Stimulated activated CD4-positive, alpha-beta T cell treated with anti-CD3 and anti-CD28 coated beads, TNF-alpha, amount 100 ng/mL, for 24 hours (primary cell): ENCODE measurements at places on chromosomes 12 and 14.

DNA sequence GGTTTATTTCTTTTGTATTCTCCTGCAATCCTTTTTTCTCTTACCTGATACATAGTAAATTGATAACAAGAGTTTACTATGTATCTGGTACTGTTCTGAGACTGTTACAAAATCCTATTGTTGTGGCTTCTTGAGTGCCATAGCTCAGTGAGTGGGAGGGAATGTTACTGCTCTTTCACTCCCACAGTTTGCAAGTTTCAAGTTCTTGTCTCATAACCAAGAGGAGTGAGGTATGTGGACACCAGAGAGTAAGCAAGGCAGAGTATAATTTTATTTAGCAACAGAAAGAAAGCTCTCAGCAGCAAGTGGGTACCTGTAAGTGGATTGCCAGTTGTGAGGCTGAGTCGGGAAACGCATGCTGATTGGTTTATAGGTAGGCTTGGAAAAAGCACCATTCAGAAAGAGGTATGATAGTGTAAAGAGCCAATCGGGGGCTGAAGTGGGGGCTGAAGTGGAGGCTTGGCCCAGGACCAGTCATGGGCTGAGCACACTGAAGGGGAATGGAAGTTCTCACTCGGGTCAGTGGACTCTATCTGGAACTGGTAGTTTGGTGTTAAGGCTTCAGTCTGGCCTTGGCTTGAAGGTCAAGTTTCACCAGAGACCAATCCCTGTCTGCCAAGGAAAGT, 850.8 kb downstream of the TMTC2 start:
- no peak for DNase-seq

GRCh38 chr14:20306079-20306423, 300 bp upstream of the TTC5 start:
- DNase-seq, result no peak

DNA sequence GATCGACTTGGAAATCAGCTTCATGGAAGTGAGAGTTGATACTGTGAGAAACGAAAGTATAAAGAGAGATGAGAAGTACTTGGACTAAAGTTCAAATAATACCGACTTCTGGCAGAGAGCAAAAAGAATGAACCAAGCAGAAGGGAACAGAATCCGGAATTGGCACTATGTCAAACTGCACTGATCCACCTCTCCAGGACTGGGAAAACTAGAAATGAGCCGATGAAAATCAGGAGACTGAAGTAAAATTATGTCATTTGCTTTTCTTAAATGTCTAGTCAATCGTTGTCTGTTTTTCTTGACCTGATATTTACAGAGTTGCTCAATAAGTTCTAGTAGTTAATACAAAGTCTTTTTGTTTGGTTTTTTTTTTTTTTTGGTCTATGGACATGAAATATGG, 163.0 kb upstream of the FOXG1 start:
- DNase-seq, result no peak

DNA sequence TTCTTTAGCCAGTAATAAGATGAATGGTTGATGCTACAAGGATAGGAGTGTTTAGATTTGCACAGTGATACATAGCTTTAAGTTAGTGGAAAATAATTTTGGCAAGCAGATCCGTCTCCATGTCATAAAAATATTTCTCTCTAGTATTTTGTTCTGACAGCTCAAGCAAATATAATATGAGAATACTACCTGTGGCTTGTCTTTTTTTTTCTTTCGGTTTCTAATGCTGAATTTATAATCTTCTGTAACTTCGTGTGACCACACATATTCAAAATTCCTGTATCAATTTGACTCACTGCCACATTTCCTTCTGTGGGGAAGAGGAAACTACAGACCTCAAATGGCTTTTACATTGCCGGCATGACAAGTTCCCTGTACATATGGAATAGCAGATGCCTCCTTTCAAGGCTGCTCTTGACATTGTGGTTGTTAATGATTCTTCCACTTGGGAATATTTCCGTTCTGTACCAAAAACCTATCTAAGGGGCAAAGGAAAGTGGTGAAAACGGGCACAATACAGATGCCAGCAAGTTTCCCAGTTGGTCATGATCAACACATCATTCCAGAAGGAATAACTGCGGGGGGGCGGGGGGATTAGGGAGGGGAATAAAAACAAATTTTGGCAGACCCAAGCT, 103.6 kb upstream of the CCDC91 start:
- no peak for DNase-seq

DNA sequence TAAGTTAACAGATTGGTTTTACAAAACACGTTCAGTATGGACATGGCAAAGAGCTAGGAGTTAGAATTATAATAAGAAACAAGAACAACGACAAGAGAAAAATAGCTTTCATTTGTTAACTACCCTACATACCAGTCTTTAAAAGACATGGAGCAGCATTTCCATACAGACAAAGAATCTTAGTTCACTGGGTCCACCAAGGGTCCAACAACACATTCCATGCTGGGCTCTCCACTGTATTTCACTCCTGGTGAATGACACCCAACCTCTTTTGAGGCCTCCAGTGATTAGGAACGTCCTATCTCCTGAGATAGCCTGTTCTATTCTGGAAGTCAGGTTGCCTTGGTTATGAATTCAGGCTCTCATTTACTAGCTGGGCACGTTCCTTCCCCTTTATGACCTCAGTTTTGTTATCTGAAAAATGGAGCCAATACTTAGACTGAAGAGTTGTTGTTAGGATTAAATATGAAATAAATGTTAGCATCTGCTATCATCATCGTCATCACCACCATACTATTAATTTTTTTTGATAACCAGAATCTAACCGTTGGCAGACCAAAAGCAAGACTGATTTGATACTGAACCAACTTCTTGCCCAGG, 37.7 kb downstream of the C12orf75 start:
- DNase-seq, result no peak

DNA sequence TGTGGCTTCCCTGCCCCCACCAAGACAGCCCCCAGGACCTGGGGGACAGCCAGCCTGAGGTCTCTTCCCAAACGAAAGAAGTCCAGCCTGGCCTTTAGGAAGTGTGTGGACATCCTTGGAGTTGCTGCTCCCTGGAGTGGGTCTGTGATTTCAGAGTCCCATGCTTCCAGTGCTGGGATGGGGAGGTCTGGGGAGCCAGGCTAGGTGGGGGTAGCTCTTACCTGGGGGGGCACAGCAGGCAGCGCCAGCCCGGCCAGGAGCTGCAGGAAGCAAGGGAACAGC, 509 bp downstream of the PGF start:
- DNase-seq, result no peak

DNA sequence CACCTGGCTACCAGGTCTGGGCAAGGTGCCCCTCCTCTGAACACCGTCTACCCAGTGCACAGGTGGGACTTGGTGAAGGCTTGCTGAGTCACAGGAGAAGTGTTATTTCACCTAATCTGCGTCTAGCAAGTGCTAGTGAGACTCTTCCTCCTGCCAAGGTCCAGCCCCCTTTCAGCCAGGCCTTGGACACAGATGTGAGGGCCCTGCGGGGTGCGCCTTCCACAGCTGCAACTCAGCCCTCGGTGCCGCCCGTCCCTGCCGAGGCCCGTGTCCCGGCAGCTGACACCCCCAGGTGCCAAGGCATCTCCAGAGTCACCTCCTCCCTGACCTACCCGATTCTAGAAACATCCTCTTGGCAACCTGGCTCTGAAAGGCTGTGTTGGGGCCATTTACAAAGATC, 55.1 kb downstream of the PRIMA1 start:
- DNase-seq, result no peak

- no peak for DNase-seq
Measured at GRCh38 chr14:75626396-75626795, 34.3 kb downstream of the ERG28 start.

- DNase-seq, result no peak
Measured at GRCh38 chr14:94768141-94768520, 1.8 kb downstream of the GSC start.

DNA sequence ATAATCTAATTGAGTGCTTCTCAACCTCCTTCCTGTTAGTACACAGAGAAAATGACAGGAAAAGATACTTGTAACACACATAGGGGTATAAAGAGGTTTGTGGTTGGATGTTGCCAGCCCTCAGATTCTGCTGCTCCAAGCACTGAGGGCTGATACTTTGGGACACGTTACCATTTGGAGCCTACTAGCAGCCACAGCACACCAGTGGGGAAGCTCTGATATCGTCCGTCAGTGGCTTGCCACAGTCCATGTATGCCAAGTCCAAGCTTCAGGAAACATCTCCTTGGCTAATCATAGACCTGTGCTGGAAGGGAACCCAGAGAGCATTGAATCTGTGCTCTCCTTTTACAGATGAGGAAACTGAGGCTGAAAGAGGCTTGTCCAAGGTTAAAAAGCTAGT, 22.3 kb downstream of the B4GALNT3 start:
- no peak for DNase-seq

DNA sequence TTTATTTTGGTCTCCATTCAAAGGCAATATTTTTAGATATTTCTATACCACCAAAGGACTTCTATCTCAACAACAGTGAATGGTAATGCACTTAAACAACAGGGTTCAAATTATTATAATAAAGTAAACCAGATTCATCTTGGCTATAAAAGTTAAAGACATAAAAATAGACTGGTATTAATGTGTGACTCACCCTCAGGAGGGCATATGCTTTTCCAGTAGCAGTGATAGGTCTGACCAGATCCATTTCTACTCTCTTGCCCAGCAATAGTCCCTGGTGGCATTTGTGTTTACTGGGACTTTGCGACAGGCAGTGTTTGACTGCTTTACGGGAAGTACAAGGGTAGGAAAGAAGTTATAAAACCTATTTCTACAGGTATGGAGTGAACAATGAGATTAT, 353.2 kb upstream of the ATP2B1 start:
- no peak for DNase-seq

- DNase-seq, result no peak
Measured at GRCh38 chr12:88836156-88836555, 255.9 kb upstream of the KITLG start.

- DNase-seq, result no peak
Measured at GRCh38 chr12:125064492-125064891, 743 bp upstream of the AACS start.

- no peak for DNase-seq
Measured at GRCh38 chr14:26323869-26324268, 274.0 kb downstream of the NOVA1 start.

- DNase-seq, result no peak
Measured at GRCh38 chr14:63229330-63230059, 25.3 kb downstream of the RHOJ start.

GRCh38 chr14:88818018-88818417, 6.4 kb upstream of the TTC8 start:
- DNase-seq, result no peak

- no peak for DNase-seq
Measured at GRCh38 chr12:91327131-91327530, 144.5 kb upstream of the DCN start.

DNA sequence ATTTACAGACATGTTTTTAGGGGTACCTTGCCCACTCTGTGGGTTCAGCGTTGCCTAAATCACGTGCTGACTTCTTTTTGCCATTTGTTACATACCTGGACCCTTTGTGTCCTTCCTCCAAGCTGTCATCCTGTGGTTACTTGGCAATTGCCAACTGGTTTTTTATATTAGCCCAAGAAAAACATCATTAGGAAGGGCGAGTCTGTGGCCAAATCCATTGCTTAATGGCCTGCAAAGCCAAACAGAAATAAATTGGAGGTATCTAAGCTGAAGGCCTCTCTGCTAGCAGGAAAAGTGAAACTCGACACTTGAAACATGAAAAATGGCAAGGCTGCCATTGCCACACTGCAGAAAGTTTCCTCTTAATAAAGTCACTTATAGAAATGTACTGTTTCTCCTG, 190.4 kb downstream of the NUAK1 start:
- DNase-seq, result no peak

- no peak for DNase-seq
Measured at GRCh38 chr14:51884086-51884927, 23.9 kb downstream of the GNG2 start.

DNA sequence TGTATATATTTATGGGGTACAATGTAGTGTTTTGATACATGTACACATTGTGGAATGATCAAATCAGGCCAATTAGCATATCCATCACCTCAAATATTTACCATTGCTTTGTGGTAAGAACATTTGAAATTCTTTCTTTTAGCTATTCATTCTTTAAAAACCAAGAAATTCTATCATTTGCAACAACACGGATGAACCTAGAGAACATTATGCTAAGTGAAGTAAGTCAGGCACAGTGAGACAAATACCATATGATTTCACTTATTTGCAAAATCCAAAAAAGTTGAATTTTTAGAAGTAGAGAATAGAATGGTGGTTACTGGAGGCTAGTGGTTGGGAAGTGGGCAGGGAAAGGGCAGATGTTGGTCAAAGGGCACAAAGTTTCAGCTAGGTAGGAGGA, 129.3 kb upstream of the PTPRQ start:
- DNase-seq, result no peak

DNA sequence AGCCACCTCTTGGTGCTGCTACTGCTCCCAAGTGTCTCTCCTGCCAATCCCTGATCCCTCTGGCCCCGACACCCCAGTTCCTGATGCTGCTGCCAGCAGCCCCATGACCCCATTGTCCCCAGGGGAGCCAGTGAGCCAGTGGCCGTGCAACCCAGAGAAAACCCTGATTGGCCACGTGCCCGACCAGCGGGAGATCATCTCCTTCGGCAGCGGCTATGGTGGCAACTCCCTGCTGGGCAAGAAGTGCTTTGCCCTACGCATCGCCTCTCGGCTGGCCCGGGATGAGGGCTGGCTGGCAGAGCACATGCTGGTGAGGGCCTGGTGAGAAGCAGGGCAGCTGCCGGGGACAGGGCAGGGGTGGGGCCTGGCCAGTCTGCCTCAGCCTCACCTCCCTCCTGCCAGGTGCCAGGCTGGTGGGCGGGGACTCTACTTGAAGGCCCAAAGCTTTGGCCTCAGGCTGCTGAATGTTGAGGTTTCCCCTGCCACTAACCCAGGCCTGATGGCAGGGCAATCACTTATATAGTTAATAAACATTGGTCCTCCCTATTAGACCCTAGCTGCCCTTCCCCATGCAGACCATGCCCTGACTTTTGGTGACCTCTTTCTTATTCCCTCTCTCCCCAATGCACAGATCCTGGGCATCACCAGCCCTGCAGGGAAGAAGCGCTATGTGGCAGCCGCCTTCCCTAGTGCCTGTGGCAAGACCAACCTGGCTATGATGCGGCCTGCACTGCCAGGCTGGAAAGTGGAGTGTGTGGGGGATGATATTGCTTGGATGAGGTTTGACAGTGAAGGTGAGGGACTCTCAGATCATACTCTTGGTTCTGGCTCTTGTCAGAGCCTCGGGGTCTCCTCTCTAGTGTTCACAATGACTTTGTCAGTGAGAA, 5.1 kb downstream of the PCK2 start:
- DNase-seq, result no peak

- DNase-seq, result no peak
Measured at GRCh38 chr12:94898388-94898787, 105.1 kb downstream of the NDUFA12 start.

- DNase-seq, result no peak
Measured at GRCh38 chr12:50006280-50006679, 19.0 kb downstream of the RACGAP1 start.

GRCh38 chr12:50603817-50604639, 99.2 kb downstream of the DIP2B start:
- no peak for DNase-seq

GRCh38 chr14:89254166-89254909, 162.7 kb downstream of the FOXN3 start:
- no peak for DNase-seq

- DNase-seq, result no peak
Measured at GRCh38 chr14:91987192-91987591, 39.7 kb upstream of the FBLN5 start.

- no peak for DNase-seq
Measured at GRCh38 chr12:68565391-68565903, 45.3 kb upstream of the RAP1B start.

GRCh38 chr14:103002578-103003350, 54.6 kb downstream of the CDC42BPB start:
- no peak for DNase-seq

- DNase-seq, result no peak
Measured at GRCh38 chr14:93040443-93040842, 75.3 kb downstream of the ITPK1 start.
